ENCODE measurements at places on chromosomes 12 and 14.

DNA sequence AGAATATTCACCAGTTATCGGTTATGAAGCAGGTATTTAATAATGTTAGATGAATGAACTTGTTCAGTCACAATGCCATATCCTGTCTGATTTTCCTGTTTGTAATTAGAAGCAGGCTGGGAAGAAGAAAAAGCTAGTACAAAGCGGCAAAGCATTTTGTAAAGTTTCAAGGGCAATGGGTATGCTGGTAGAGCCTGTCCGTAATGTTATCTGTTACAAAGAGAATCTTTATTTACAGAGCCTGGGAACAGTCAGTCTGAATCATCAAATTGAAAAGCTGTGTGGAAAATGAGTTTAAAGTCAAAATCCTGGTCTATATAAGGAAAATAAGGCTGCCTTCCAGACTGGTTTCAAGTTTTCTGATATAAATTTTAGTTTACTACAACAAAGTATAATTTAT, 40.5 kb downstream of the PARP11 start:
- DNase-seq: no peak

DNA sequence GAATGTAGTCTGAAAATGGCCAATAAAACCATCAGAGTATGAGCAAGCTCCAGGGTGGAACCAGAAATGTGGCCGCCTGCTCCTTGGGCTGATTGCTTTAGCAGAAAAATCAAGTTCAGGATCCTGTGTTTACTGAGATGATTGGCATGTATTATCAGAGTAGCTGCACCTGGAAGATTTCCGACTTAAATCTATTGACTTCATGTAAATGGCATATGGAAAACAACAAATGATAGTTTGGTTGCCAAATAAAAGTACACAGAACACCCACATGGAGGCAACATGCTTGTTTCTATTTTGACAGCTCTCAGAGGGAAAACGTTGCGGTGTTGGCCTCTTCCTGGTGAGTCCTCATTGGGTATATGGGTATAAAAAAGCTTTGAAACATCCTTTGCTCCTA, 31.3 kb downstream of the SOCS2 start:
- no peak for DNase-seq

- DNase-seq: no peak
These were observed 413.4 kb upstream of the USP15 start for GRCh38 chr12:61846765-61847164.

DNA sequence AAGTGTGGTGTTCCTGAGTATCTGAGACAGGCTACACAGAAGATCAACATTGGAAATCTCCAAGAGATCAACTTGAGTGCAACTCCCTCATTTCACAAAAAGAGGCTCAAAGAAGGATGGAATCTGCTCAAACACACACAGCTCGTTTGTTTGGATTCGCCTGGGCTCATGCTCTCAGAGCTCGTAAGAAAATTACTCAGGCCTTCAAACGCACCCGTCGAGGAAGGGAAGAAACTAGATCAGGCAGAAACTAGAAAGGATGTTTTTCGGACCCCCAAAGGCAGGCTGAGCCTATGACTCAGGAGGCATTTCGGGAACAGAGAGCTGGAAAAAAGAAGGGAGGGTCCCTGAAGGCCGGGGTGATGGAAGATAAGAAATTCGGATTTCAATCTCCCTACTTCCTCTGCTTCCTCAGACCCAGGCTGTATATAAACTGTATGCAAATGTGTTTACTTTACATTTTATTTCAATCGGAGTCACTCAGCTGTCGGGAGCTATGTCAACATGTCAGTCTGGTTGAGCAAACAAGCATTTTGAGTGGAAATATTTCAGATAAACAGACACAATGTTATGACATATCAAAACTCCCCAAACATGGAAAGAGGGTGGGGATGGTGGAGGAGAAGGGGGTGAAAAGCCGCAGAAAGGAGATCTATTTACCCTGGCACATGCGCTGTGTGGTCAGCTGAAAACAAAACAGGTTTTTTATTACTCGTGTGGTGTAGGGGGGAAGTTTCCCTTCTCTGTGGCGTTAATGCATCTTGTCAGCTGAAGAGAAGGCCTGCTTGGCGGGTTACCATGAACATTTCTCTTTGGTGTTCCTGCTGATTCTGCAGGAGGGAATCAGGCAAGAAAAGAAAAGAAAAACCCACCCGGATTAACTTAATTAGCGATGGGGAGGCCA, 129.1 kb upstream of the TBX3 start:
- no peak for DNase-seq

GRCh38 chr12:93804392-93805179, 127.4 kb downstream of the CRADD start:
- DNase-seq: no peak

Data from posterior cingulate gyrus (tissue), 11 donors.